ENCODE measurements at places on chromosomes 1 and 21.

- no peak for DNase-seq
Measured at GRCh38 chr1:58660105-58660504, 39.8 kb downstream of the MYSM1 start.

- no peak for DNase-seq
Measured at GRCh38 chr1:8765198-8765597, 52.2 kb downstream of the RERE start.

GRCh38 chr1:242211254-242212022 is 212.5 kb upstream of the MAP1LC3C start:
- DNase-seq, result no peak

DNA sequence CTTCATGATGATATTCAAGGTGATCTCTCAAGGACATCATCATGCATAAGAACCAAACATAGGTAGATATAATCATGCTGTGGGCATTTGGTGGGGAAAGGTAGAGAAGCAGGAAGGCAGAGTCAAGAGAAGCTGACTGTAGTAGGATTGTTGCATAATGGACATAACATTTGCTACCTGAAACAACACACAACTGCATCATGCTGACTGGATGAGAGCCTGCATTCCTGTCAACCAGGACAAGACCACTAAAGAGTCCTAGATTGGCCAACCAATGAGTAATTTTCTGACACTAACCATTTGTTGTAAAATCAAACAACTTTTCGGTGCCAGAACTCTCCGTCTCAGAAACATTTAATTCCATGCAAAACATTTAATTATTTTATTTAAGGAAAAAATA is 377.2 kb downstream of the PLPP3 start:
- no peak for DNase-seq

DNA sequence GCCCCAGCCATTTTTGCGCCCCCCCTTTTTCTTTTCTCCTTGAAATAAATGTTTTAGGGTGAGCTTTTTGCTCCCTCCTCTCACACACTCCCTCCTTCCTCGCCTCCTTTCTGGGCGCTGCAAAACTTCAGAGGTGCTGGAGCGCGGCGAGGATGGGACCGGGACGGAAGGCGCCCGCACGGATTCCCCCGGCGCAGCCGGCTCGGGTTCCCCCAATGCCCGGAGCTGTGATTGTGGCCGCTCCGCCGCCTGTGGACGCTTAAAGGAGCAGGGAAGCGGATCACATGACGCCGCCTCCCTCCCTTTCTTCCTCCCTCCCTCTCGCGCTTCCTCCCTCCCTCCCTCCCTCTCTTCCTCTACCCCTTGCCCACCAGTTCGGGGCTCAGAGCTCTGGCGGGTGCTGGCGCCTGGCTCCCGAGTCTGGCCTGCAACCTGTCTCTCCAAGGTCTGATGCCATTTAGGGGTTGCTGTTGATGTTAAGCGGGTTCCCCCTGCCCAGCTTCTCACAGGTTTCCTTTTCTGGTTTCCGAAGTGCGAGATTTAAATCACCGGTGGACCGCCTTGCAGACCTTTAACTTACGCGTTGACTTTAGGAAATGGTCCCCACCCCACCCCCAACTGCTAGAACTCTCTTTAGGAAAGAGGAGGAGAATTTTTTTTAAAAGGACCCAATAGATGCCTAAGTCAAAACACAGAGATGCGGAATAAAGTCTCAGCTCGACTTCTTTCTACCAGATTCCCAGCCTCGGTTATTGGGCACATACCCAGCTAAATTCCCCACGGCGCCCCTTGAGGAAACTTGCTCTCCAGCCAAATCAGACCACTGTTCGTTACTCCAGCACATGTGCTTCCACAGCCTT is at the start of gene WLS:
Gene WLS (minus strand): TSS at position 235 of the 860 bp plus-strand sequence. CDS start 224 bp downstream, at position 11.
- no peak for DNase-seq

DNA sequence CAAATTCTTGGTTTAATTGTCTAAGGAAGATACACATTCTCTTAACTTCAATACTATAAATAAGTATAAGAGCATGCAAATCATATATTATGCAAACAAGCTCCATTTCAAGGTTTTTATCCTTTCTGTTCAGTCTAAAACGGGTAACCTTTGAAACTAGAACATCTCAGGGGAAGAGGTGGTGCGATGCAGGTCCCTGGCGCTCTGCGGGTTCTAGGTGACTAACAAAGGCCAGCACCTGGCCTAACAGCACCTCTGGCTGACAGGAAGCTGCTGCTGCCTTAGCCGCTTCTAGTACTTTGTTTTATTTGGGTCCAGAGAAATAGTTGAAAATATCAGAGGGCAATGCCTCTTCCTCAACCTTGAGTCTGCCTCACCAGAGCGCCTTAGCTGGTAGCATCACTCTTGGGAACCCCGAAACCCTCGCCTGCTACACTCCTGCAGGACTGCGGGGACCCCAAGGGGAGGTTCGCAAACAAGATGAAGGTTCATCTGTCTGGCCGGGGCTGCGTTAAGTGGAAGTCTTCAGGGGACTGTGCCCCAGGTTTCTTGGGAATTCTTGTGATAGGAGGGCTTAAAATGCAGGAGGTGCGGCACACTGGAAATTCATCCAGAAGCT is 45.5 kb downstream of the PRDM15 start:
- no peak for DNase-seq

DNA sequence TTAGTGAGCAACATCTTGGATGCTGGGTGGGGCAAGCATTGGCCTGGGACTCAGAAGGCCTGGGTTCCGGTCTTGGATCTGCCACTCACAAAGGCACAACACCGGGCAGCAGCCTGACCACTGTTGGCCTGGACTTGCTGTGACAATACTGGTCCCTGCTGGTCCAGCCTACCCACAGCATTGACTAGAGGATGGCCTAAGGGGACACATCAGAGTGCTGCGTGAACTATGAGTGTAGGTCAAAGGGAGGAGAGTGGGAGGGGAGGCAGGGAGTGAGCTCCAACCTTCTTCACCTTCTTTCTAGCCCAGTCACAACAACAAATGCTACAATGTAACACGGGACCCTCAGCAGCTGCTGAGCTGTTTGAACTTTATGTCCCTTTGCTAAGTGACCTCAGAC is 31.1 kb downstream of the TMEM50A start:
- DNase-seq, result no peak

DNA sequence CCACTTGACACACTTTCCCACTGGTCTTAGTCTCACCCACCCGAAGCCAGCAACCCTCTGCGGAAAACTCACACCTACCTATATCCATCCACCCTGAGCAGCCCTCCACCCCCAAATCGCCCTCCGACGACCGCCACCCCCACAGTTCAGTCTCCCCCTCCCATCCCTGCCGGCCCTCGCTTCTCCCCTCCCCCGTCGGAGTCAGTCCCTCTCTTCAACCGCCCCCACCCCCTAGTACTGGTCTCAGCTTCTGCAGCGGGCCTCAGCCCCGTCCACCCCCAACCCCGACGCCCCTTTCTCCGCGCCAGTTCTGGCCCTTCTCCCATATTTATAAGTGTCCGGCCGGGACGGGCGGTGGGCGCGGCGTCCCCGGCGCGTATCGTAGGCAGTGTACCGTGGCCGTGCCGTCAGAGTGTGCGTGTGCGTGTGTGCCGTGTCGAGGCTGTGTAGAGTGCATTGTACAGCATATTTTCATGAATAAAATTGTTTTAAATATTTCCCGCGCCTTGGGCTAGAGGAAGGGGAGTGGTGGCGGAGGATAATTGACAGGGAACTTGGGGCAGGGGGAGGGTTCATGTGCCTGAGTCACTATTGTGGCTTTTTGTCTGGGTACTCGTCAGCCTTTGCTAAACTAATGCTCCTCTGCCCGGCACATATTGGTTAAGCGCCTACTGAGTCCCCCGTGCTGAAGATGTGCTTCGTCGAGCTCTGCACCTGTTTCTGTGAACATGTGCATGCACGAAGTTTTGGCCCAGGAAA is 22.0 kb downstream of the FOXO6 start:
- no peak for DNase-seq

DNA sequence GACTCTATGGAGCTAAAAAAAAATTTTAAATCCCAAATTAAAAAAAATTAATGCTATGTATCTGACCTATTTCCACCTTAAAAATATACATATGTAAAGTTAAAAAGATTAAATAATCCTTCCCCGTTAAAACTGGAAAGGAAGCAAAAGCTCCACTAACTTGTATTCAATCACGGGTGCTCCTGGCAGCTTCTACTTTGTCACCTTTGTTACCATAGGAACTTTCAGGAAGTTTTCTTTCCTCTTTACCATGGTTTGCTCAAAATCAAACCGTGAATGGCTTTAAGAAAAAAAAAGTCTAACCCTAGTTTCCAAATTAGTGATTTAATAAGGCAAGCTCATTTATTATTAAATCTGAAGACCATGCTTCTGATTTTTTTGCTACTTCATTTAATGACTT is 3.5 kb downstream of the GPATCH2 start:
- DNase-seq, result no peak

GRCh38 chr1:210263963-210264362 is 31.4 kb downstream of the SERTAD4 start:
- DNase-seq, result no peak

GRCh38 chr21:39022035-39022434 is 161.2 kb downstream of the PSMG1 start:
- no peak for DNase-seq

- no peak for DNase-seq
Measured at GRCh38 chr21:45016406-45017038, 57.9 kb upstream of the ADARB1 start.

DNA sequence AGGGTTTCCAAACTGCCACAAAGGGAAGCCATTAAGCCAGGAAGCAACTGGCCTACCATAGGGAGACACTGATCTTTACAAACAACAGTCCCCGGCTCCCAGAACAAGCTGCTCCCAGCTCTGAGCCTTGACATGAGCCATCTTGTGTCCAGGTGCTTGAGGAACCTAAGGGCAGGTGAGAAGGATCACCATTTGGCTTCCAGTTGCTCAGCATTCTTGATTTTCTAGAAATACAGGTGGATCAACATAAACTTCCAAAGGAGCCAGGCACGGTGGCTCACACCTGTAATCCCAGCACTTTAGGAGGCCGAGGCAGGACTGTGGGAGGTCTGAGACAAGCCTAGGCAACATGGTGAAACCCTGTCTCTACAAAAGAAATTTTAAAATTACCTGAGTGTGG is 21.6 kb downstream of the ZBTB17 start:
- DNase-seq, result no peak
